HuH-7.5 (cell line): ENCODE measurements at places on chromosomes 12 and 14.

DNA sequence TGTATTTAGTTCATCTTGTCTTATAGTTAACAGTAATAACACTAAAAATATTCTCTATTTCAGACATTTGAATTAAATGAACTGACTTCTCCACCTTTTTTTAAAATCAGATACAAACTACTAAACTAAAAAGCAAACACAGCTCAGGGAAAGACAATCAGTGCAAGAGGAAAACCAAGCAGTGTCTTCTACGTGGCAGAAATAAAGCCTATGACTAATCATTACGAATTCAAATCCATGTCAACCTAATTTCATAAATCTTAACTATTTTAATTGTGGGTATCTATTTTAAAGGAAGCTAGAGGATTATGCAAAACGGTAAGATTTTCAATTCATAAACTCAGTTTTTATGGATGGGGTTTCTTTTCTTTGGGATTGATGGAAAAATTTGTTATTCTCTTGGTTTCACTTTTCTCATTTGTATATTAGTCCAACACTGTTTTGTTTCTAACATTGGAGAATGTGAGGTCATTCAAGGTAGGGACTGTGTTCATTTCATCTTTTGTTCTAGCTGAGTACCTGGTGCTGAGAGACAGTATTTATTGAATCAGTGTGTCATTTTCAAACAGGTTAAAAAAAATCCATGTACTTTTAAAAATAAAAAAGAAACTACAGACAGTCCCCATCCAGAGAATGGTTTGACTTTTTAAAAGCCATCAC is 12.8 kb upstream of the PALS1 start:
- DNase-seq, result no peak

GRCh38 chr14:102899516-102899900 is 23.0 kb upstream of the AMN start:
- no peak for DNase-seq

DNA sequence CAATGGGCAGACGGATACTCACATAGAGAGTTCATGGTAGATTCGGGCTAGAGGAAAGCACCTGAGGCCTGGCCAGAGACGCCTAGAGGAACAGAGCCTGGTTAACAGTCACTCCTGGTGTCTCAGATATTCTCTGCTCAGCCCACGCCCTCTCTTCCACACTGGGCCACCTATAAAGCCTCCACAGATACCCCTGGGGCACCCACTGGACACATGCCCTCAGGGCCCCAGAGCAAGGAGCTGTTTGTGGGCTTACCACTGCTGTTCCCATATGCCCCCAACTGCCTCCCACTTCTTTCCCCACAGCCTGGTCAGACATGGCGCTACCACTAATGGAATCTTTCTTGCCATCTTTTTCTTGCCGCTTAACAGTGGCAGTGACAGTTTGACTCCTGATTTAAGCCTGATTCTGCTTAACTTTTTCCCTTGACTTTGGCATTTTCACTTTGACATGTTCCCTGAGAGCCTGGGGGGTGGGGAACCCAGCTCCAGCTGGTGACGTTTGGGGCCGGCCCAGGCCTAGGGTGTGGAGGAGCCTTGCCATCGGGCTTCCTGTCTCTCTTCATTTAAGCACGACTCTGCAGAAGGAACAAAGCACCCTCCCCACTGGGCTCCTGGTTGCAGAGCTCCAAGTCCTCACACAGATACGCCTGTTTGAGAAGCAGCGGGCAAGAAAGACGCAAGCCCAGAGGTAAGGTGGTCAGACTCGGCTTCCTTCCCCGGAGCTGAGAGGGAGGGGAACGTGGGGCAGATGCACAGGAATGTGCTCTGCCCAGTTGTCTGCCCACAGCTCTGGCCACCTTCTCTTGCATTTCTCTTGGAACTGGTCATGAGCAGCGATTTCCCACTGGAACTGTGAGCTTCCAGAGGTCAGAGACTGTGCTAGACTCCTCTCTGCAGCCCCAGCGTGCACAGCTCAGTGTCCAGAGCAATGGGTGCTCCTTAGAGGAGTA is at the start of gene CD4:
TSS of gene CD4 (plus strand) at position 557 of the 953 bp plus-strand sequence. CDS start 10,611 bp downstream, outside the sequence.
- peak; percentile 1 for DNase-seq

DNA sequence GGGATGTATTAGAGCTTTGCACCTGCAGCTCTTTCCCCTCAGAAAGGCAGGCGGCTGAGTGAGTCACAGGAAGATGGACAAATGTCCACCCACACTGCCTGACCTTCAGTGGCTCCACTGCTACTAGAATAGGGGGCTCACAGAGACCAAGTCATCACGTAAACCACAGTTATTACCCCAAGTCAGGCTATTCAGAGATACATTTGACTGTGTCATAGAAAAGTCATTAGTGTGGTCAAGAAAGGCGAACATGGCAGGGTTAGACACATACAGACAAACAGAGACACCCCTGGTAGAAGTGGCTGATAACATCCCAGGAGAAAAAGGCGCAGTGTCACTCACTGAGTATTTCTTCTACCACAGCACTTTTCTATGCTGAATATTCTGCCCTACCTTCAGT is 36.0 kb downstream of the GCH1 start:
- DNase-seq, result no peak

DNA sequence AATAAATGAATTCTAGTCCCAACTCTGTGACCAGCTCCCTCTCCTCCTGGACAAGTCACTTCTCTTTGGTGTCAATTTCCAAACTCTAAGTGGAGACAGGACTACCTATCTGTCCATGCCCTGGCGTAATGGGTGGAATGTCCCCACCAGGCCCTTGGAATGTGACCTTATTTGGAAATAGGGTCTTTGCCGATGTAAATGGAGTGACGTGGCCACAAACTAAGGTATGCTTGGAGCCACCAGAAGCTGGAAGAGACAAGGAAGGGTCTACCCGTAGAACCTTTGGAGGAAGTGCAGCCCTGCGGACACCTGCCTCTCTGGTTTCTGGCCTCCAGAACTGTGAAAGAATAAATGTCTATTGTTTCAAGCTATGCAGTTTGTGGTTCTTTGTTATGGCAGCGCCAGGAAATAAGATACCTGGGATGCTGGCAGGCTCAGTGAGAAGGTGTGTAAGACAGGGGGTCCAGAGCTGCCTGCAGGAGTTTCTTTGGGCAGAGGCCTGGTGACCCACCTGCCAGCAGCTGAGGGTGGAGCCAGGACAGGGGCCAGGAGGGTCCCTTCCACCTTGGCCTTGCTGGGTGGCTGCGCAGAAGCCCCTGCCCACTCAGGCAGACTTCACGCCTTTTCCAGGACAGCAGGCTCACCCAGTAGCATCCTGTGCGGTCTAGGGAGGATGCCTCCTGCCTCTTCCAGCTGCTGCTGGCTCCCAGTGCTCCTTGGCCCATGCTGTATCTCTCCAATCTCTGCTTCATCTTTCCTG is 45.8 kb downstream of the ARL6IP4 start:
- DNase-seq, result no peak

DNA sequence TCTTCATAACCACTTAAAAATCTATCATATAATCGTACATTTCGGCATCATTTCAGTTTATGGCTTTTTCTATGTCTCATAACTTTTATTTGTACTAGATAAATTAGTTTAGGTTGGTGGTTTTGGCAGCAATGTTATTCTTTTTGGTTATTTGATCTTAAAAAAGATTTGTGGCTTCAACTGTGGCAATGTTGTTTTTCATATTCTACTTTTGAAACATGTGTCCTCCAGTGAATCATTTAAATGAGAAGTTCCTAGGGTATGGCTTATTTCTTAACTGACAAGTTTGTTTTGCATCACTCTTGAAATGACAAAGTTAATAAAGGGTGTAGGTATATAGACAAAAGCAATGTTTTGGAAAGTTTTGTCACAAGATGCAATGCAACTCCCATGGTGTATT is 11.1 kb upstream of the KITLG start:
- no peak for DNase-seq

DNA sequence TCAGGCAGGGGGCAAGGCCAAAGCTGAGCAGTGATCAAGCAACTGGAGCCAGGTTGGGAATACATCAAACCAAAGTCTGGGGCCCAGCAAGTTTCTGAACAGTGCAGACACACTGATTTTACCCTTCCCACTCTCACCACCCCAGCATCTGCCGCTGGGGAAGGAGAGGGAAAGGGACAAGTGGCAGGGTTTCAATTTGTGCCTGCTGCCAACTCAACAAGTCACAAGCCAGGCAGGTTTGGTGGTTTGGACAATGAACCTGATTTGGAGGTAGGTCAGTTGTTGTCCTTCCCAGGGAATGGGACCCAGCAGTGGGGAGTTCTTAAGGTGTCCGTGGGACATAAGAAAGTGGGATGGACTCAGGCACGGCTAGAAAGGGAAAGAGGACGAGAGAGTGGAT is 151.9 kb upstream of the NOS1 start:
- DNase-seq, result no peak

DNA sequence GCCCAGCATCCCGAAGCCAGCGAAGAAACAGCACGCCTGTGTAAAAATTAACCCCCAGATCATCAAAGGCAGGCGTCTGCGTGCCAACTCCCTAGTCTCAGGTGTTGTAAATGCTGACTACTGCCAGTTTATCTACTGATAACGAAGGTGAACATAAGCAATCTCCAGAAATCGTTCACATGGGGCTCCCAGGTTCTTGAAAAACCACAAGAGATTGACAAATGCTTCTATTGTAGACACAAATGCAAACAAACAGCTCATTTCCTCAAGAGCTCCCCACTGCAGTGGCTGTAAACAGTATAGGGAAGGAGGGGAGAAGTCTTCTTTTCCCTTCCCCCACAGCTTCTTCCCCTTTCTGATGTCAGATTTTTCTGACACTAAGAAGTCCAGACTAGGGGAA is 5.3 kb upstream of the PLEKHG3 start:
- no peak for DNase-seq

DNA sequence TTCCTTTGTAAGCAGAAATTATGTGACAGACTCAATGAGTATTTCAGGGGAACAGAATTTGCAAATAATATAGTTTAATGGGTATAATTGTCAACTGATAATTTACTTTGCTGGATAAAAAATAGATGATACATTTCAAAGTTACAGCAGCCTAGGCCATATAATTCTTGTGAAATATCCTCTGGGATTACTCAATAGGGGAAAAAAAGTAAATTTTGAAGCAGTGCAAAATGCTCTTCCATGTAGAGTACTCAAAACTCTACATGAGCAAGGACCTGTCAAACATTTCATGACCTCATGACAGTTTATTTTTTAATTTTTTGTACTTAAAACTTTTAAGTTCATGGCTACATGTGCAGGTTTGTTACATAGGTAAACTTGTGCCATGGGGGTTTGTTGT is 163.3 kb downstream of the DACT1 start:
- no peak for DNase-seq

DNA sequence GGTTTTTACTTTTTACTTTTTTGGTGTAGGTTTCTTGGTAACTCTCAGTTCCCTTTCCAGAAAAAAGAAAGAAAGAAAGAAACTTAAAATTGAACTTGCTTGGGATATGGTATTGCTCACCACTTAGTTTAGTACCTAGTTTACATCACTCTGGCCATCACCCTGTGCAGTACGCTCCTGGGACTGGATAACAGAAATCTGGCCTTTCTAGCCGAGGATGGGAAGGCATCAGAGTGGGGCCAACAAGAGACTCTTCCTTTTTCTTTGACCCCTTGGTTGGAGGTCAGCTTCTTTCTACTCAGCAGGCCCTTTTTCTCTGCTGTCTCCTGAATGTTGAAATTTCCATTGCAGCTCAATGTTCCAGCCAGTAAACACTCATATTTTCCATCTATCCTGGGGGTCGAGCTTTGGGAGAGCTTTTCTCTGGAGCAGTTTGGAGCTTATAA is 156.6 kb downstream of the TGFB3 start:
- DNase-seq, result no peak

- no peak for DNase-seq
Observed at GRCh38 chr14:55348766-55349453, 62.7 kb downstream of the ATG14 start.

DNA sequence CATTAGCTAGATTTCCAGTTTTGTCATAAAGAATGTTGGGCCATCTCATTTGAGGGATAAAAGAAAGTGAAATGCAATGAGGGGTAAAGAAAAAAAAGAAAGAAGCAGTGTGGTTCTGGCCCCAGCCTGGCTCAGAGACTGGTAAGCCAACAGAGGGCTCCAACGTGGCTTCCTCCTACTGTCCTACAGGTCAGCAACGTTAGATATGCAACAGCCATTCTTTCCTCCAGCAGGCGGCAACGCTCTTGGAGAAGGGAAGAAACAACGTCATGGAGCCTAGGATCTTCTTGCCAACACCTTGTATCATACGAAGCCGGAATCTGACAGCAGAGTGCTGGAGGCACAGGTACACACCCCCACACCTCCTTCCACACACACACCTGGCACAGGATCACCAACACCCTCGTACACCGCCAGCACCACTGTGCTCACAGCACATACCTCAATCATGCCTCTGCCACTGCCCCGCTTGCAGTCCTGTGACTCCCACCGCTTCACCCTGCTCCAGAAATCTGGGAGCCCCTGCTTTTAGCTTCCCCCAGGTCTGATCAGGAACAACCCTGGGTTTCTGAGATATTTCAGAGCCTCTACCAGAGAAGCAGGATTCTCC is 102.8 kb downstream of the RPAP3 start:
- no peak for DNase-seq

GRCh38 chr12:12086362-12086761 is 15.6 kb downstream of the BCL2L14 start:
- DNase-seq, result no peak

- no peak for DNase-seq
Observed at GRCh38 chr12:127943481-127944210, 323.3 kb upstream of the TMEM132C start.

- no peak for DNase-seq
Observed at GRCh38 chr12:10243818-10244520, 31.3 kb downstream of the GABARAPL1 start.

DNA sequence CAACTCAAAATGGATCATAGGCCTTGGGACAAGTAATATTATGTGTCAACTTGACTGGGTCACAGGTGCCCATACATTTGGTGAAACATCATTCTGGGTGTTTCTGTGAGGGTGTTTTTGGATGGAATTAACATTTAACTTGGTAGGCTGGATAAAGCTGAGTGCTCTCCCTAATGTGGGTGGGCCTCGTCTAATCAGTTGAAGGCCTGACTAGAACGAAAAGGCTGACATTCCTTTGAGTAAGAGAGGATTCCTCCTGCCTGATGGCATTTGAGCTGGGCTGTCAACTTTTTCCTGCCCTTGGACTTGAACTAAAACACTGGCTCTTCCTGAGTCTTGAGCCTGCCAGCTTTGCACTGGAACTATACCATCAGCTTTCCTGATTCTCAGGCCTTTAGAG is 93.4 kb upstream of the ESRRB start:
- no peak for DNase-seq

- no peak for DNase-seq
Observed at GRCh38 chr14:84965279-84965678, 564.7 kb upstream of the FLRT2 start.

GRCh38 chr14:43165651-43166050 is 1341.4 kb downstream of the FSCB start:
- no peak for DNase-seq

- no peak for DNase-seq
Observed at GRCh38 chr14:65159281-65160062, 57.2 kb upstream of the MAX start.

GRCh38 chr12:56931474-56931978 is 2.7 kb downstream of the SDR9C7 start:
- no peak for DNase-seq

GRCh38 chr14:58138031-58138713 is 13.8 kb downstream of the ARMH4 start:
- no peak for DNase-seq
